ENCODE measurements at places on chromosomes 3 and 15. TPM values are rescaled to one million over a fixed set of nuclear protein-coding genes. Genes with fewer than 3 reads are reported as not detected.
A peak's percentile ranks its signal among the peaks of the same experiment; 100 is the strongest.

FBXW12 gene
- 0.16 TPM for total RNA-seq

METTL6 gene
- 19.5 TPM for total RNA-seq

CCR3 gene
- not detected for total RNA-seq

ATP13A4 gene
- 3.3 TPM for total RNA-seq

- no peak for DNase-seq
Measured at GRCh38 chr3:121430664-121431215, 115.0 kb downstream of the POLQ start.

GRCh38 chr3:56915966-56916586 is 114.3 kb upstream of the ARHGEF3 start:
- peak; percentile 87 for DNase-seq

DNA sequence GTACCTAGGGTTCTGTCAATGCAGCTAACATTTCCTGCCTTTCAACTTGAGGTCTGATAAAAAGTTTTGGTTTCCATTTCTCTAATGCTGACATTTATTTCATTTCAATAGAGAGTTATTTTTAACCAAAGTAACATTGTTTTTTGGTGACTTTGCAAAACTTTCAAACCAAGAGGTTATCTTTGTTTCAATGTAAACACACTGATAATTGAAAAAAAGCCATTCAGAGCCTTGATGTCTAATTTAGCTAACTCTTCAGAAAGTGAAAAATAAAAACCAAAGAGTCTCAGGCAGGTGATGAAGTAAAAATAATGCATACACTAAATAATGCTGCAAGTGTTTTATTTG is 9.6 kb upstream of the TIPARP start:
- DNase-seq = no peak

DNA sequence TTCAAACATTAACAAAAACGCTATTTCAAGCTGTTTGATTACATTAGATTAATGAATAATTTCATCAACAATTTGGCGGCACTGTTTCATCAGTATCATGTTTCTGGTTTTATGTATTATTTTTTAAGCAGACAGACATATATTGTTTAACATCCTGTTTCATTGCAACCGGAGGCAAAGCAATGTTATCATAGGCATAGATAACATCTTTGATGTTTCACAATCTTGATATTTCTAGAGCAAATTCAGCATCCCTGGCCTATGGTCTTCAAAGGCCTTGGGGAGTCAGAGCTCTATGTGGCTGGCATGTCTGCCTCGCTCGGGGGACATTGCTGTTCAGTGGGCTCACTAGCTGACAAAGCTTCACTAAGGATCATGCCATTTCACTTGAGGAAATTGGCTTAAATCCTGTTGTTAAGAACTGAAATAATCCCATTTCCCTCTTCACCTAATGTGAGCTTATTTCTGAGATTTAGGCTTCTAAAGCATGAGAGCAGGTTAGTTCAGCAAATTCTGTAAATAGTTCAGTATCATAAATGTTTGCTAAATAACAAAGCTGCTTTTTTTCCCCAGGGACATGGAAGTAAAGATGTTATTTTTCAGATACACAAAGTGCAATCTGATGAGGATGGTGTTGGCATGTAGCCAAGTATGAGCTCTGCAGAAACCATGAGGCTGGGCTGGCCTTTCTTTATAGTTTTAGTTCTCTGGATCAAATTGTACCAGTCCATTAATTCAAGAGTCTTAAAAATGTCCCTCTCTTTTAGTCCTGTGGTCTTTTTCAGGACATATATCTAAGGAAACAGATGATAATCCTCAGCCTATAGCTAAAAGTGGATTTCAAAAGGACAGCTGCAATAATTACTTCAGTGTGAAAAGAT is 941.4 kb downstream of the PLOD2 start:
- no peak for DNase-seq

DNA sequence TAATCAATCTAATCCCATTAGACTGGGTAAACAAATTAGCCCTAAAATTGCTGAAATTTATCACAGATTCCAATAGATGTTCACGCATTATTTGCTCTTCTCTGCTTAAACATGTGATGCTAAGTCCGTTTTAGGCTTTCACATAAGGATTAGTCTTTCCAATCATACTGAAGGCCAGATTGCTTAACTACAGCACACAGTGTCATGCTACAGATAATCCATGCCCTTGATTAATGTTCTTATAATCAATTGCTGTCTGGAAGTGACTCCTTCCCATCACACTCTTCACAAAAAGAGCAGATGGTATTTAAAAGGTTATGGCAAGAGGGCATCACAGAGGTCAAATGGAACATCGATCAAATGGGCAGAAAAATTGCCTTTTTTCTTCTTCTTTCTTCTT is 471.5 kb upstream of the ROBO1 start:
- DNase-seq = no peak

DNA sequence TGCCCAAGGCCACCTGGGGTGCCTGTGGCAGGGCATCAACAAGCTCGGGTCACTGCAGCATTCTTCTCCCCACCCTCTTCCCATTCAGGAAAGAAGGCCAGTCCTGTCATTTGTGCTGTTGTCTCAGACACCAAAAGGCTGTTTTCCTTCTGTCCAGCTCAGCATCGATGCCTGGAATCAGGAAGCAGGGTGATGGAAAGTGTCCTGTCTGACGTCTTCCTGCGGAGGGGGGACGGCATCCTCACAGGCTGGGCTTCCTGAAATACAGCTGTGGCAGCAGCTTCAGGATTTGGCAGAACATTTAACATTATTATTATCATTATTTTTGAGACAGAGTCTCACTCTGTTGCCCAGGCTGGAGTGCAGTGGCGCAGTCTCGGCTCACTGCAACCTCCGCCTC is 33.0 kb upstream of the ANKDD1A start:
- DNase-seq = no peak

DNA sequence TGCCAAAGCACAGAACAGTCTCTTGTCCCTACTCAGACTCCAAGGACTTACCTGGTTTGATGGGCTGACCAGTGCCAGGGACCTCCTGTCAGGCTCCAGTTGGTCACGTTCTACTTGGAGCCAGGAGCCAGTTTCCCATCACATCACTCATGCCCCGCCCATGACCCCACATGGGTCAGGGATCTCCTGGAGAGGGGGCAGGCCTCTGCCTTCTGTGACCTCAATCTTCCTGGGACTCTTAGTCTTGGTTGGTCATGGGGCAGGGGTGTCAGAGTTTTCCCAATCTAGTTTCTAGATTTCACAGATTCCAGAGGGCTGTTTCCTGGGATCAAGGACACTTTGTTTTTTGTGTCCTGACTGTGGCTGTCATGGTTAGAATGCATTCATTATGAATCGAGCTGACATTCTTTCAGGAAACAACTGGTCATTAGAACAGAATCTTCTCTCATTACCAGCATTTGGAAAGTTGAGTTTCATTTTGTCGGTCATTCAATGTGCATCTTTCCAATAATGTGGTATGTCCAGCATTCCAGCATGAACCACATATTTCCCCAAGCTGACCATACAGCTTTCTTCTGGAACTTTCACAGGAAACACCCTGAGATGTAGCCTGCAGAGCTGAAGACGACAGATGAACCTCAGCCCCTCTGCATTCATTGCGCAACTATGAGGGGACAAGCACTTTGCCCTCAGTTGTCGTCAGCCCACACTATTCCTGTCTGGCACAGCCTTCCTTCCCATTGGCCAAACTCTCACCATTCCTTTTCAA is 19.8 kb downstream of the CYP19A1 start:
- DNase-seq = no peak

GRCh38 chr3:78204977-78205376 is 1165.1 kb downstream of the ROBO2 start:
- no peak for DNase-seq

DNA sequence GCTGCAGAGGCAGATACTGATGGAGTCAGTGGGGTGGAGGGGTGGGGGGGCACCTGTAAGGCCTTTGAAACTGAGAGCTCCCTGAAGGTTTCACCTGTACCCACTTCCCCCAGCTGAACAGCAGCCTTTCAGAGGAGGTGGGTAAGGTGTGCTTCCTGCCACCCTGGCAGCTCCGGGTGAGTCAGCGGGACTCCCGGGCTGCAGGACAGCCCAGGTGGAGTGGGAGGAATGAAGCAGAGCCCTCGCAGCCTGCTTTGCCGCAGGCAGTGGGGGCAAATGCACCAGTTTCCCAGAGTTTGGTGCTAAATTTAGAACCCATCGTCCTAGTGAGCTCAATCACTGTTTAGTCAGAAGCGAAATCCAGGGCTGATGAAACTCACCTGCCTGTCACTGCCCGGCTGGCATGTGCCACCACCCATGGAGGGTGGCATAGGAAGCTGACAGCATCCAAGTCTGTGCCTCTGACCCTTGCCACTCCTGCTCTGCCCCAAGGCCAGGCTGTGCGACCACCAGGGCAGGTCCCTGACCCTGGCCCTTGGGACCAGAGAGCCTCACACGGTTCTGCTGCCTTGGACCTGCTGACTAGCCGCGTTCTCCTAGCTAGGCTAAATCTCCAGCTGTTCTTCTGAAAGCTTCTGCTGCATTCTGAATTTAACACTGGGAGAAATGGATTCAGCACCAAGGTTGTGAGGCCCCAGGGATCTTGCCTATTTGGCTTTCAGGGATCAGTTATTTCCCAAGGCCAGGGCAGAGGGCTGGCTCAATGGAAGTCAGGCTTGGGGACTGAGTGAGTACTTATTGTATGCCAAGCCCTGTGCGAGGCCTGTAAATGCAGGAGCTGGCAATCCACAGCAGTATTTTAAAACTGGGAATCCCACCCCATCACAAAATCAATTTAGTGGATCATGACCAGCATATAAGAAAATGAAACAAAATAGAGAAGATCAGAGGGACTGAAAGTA is 67.3 kb upstream of the RASGRF1 start:
- DNase-seq = no peak

GRCh38 chr15:57398336-57398735 is 22.0 kb downstream of the CGNL1 start:
- no peak for DNase-seq

DNA sequence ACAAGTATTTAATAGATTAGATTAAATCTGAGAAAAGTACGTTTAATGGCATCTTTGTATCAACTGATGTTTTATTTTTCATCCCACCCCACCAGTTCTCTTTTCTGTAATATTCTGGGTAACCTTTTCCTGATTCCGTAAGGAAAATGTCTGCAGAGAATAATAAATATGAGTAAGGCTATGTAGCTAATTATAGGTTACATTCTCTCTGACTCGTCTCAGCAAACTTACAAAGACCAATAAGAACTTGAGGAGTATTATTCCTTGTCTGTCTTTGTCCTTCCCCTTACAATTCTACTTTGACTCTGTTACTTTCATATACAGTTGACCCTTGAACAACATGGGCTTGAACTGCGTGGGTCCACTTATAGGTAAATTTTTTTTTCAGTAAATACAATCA is 12.1 kb downstream of the SNAP23 start:
- DNase-seq = no peak

GRCh38 chr15:88580532-88580931 is 34.1 kb upstream of the DET1 start:
- no peak for DNase-seq

- DNase-seq = no peak
Measured at GRCh38 chr3:147924755-147925154, 515.6 kb downstream of the ZIC1 start.

GRCh38 chr3:39485547-39485946 is 18.1 kb downstream of the MOBP start:
- no peak for DNase-seq

- DNase-seq = no peak
Measured at GRCh38 chr15:87648278-87648677, 608.3 kb downstream of the NTRK3 start.

- DNase-seq = no peak
Measured at GRCh38 chr3:66312039-66312438, 91.2 kb downstream of the SLC25A26 start.

DNA sequence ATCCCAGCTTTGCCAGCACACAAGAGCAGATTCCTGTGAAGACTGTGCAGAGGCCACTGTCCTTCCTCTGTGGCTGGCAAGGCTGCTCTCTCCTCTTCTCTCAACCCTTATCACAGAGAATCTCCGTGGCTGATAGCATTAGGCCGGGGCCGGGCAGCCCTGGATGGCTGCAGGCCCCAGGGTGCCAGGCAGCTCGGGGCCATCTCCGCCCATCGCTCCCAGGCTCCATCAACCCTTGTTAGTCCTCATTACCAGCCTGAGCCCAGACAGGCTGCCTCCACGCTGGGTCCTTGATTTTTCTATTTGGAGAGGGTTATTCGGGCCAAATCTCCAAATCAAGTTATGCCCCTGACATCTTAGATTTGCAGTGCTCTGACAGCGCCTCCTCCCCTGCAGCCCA is 39.1 kb downstream of the MRPL46 start:
- no peak for DNase-seq

GRCh38 chr3:81789691-81790090 is 28.2 kb upstream of the GBE1 start:
- DNase-seq = no peak

Measured in activated CD4-positive, alpha-beta T cell treated with anti-CD3 and anti-CD28 coated beads for 36 hours (primary cell).